ENCODE measurements at places on chromosomes 11 and 22. TPM values are rescaled to one million over a fixed set of nuclear protein-coding genes. Genes with fewer than 3 reads are reported as not detected.

GRCh38 chr11:76131142-76131541 lies 75.2 kb downstream of the WNT11 start:
- no peak for DNase-seq
- H3K36me3 ChIP-seq: no peaks in the 10 kb centered on the region
- no peaks in the 10 kb centered on the region for H3K27me3 ChIP-seq
- no peak overlapping the region for H3K4me3 ChIP-seq
- H3K4me1 ChIP-seq: peaks cover 38% of the 10 kb centered on the region

WNT11 gene
- 6.9 TPM for total RNA-seq

GRCh38 chr11:19187833-19188258 lies 13.9 kb downstream of the CSRP3 start:
- no peaks in the 10 kb centered on the region for H3K27me3 ChIP-seq
- no peak overlapping the region for H3K4me3 ChIP-seq
- no peaks in the 10 kb centered on the region for H3K4me1 ChIP-seq
- no peak overlapping the region for H3K27ac ChIP-seq

DNA sequence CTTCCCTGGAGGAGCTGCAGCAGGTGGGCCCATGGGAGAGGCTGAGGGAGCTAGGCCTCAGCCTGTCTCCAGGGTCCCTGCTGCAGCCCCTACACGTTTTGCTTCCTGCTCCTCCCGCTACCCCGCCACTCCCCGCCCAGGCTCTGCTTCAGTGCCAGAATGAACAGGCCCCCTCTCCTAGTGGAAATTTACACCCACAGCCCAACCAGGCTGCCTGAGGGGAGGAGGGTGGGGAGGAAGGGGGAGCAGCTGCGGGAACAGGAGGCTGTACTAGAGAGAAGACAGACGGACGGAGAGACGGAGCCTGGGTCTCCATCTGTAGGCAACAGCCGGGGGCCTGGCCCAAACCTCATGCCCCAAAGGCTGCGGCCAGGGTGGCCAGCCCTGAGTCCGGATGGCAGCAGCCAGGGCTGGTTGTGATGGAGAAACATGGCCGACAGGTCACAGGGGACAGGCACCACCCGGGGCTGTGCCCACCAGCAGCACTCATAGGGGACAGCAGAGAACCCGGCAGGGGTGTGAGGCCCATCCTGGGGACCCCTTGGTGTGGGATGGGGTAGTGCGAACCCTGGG lies 20.6 kb downstream of the FLRT1 start:
- no peaks in the 10 kb centered on the region for H3K27me3 ChIP-seq
- H3K4me1 ChIP-seq: peaks cover 25% of the 10 kb centered on the region
- H3K36me3 ChIP-seq: no peaks in the 10 kb centered on the region
- DNase-seq: no peak
- H3K4me3 ChIP-seq: no peak overlapping the region

- no peaks in the 10 kb centered on the region for H3K4me1 ChIP-seq
- no peak overlapping the region for H3K27ac ChIP-seq
- no peak for DNase-seq
- H3K4me3 ChIP-seq: no peak overlapping the region
- no peaks in the 10 kb centered on the region for H3K36me3 ChIP-seq
Observed at GRCh38 chr11:97123237-97123636, 733.4 kb downstream of the JRKL start.

KRTAP5-7 gene
- not detected for total RNA-seq

GLYATL2 gene
- total RNA-seq: not detected
